ENCODE measurements at places on chromosomes 5 and 9.

DNA sequence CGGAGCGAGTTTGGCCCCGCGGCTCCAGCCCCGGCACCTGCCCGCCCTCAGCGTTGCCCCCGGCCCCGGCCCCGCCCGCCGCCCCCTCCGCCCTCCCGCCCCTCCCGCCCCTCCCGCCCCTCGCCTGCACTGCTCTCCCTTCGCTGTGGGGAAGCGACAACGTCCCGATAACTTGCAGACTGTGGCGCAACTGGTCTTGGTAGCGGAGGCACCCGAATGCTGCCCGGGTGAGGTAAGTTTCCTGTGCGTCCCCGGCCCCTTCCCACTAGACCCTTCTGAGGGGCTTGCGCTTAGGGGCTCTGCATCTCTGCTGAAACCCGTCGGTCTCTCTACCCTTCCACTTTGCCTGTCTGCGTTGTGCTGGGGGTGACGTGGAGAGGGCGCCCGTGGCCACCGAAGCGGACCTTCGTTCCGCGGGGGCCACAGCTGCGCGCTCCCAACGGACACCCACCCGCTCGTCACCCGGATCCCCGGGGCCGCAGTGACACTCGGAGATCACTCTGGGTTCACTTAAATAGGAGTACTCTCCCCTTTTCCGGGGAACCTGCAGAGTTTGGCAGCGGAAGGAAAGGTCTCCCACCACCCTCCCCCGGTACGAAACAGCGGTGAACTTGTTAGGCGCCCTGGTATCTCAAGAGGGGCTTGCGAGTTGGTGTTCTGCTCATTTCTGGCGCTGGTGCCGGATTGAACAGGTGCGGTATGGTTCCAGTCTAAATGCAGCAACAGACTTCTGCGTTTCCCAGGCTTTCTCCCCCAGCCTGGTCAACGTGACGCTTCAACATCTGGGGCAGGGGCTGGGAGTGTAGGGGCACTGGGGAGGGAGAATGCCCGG is 707 bp downstream of the PIP5K1B start:
- DNase-seq: peak; percentile 22

DNA sequence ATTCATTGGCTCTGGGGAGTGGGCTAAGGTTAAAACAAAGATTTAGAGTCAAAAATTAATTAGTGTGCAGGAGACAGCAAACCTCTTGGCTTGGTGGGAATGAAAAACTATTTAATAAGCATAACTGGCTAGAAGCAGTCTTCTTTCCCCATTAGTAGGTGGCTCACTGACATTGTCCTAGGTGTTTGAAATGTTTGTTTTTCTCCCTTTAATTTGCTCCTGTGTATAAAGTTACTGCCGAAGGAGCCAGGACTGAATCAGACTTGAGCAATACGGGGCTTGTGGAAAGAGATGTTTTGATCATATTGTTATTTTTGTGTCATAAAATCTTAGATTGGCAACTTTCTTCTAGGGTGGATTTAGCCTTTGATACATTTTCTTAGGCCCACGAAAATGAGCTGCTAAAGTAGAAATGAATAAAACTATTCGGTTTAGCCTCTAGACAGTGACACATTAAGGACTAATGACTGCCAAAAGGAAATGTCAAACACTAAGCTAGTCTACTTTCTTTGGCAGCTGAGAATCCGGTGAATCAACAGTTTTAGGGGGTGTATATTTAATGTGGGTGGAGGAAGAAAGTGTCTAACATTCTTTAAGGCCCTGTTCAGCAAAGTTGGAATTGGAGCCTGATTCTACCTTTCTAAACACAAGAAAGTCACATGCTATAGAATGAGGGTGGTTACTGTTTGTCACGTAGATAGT is 30.2 kb downstream of the LRRTM2 start:
- peak; percentile 71 for DNase-seq

- DNase-seq: no peak
Measured at GRCh38 chr9:129235931-129236331, 57.9 kb upstream of the IER5L start.

GRCh38 chr9:122200960-122201595 is 27.7 kb downstream of the LHX6 start:
- peak; percentile 75 for DNase-seq

GRCh38 chr5:107806705-107807104 is 136.0 kb upstream of the EFNA5 start:
- DNase-seq: peak; percentile 11

- peak; percentile 96 for DNase-seq
Measured at GRCh38 chr5:14035859-14036503, 91.5 kb upstream of the DNAH5 start.

DNA sequence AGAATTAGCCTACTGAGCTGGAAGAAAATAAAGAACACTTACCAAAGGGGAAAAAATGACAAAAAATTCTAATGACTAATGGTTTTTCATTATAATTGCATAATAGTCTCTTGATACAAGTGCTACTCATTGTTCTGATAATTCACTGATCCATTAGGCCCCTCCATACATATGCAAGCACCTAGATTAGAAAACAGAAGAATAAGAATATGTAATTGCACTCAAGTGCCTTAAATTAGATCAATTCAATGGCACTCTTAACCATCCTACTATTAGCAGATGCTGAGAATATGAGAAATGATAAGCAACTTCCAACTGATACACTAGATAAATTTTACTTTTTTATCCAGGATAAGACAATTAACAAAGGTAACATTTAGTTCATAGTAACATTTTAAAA is 440.9 kb upstream of the C9orf72 start:
- DNase-seq: no peak
